ENCODE measurements at places on chromosomes 12 and 14. TPM values are rescaled to one million over a fixed set of nuclear protein-coding genes. Genes with fewer than 3 reads are reported as not detected.

GRCh38 chr12:9701380-9702154, 31.3 kb downstream of the CLECL1 start:
- no peak for DNase-seq

DNA sequence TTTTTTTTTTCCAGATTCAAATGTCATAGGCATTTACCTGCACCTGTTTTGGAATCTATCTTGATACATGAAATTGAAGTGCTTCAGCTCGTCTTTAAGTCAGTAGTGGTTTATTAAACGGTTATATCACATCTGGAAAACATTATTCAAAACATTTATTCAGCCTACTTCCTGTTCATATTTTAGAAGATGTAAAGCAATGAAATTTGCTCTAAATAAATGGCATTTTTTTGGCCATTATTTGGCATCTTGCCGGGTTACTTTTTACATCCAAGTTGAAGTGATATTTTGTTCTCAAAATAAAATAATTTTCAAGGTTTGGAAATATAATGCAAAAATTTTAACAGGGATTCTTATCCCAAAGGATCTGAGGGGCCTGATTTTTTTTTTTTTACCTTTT, 103.1 kb downstream of the EML1 start:
- DNase-seq, result no peak

DNA sequence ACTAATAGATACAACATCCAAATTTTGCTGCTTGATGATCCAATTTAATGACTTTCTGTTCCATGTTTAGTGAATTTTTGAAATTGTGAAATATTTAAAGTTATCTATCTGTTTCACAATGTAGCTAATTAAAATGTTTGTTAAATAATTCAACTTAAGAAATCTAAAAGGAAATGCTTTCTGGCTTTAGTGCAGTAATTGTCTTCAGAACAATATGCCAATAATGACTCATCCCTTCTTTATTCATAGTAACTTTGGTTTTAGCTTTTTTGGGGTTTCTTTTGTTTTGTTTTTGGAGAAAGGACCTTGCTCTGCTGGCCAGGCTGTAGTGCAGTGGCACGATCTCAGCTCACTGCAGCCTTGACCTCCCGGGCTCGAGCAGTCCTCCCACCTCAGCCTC, 479.2 kb upstream of the RGS6 start:
- DNase-seq, result no peak

The NKX2-1 gene
- not detected for total RNA-seq

DNA sequence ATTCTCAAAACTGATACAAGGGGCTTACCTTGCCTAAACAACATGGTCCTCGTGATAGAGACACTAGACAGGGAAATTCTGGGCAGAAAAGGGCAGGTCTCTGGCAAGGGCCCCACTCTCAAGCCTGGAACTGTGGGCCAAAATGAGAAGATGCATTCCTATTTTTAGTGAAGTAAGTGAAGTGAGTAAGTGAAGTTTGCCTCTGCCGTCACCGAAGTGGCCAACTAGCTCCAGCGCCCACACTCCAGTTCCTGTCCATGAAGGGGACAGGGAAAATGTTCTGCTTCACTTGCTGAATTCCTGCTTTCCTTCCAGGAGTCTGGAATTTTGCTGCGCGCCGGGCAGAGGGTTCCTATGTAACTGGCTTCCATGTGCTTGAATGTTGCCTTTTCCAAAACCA, 1035.6 kb upstream of the TMEM132C start:
- DNase-seq, result no peak

- DNase-seq, result no peak
These were observed 230.1 kb upstream of the PLXNC1 start for GRCh38 chr12:93918262-93918661.
